ENCODE measurements at places on chromosomes 13 and 19.

DNA sequence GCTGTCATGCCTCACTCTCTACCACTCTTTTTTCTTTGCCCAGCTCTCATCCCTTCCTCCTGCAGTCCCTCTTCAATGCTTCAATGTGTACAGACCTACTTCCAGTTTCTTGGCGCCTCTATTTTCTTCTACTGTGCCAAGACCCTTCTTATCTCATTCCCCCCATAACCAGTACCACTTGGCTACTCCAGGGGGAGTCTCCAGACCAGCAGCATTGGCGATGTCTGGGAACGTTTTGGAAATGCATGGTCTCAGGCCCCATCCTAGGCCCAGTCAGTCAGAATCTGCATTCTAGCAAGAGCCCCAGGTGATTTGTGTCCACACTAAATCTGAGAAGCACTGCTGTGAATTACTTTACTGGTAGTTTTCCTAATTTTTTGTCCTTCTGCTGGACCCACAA is 198.2 kb downstream of the SLC7A1 start:
- no peak for DNase-seq

DNA sequence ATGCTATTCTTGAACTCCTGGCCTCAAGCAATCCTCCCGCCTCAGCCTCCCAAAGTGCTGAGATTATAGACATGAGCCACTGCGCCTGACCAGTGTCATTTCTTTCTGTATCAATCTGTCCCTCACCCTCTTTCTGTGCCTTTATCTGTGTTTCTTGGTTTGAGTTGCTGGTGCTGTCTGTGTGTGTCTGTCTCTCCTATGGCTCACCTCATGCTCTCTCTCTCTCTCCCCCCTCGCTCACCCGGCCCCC is 9.9 kb downstream of the IRF2BP1 start:
- no peak for DNase-seq

DNA sequence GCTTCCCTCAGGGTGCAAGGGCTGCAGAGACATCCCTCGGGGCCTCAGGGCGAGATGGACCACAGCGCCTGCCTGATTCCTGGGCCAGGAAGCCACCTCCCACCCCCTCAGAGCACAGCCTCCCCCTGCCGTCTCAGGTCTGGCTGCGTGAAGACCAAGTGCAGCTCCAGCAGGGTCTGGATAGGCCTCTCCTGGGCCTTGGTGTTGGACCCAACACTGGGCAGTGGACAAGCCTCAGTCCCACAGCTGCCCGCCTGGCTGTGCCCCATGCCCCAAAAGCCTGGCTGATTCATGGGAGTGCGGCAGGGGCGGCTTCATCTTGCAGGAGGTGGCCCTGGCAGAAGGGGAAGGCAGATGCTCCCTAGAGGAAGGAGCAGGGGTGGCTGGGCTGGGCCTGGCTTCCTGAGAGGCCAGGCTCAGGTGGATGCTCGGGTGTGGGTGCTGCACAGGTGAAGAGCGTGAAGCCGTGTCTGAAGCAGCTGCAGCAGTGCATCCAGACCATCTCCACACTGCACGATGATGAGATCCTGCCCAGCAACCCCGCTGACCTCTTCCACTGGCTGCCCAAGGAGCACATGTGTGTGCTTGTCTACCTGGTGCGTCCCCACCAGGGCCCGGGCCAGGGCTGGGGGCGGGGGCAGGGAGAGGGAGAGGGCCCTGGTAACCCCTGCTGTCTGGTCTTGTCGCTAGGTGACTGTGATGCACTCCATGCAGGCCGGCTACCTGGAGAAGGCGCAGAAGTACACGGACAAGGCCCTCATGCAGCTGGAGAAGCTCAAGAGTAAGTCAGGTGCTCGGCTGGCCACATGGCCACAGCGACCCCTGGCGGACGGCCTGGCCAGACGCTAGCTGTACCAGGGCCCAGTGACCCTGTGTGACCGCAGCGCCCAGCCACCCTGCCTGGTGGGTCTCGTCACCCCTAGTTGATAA is 21.7 kb downstream of the MAU2 start:
- DNase-seq = peak; percentile 64

DNA sequence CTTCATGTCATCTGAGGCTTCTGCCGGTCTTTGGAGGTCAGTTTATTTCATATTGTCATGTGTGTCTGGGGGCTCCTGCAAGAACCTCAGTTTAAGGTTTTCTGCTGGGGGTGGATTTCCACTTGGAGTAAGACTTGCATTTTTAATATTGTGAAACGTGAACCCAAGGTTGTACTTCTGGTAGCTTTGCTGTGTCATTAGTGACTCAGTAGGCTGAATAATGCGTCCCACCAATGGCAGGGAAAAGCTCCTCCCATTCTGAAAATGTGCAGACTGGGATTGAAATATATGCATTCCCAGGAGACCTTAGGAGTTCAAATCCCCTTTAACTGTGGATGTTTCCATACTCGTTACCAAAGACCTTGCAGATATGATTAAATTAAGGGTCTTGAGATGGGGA is 46.2 kb downstream of the ING1 start:
- DNase-seq = peak; percentile 42

DNA sequence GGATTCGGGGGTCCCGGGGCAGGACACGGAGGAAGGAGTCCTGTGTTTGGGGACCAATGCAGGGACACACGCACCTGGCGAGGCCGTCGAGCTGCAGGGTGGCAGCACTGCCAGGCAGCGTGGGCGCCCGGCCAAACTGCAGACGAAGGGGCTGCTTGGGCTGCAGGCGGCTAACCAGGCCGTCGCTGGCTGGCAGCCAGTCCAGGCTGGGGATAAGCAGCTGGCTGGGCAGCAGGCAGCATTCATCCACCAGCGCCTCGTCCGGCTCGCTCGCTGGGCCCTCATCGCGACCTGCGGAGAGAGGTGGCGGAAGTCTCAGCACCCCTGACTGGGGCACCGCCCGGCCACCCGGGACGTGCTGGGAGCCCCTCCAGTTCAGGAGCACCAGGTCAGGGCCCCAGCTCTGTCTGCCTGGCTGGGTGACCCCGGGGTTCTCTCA is 11.5 kb downstream of the CFD start:
- no peak for DNase-seq

DNA sequence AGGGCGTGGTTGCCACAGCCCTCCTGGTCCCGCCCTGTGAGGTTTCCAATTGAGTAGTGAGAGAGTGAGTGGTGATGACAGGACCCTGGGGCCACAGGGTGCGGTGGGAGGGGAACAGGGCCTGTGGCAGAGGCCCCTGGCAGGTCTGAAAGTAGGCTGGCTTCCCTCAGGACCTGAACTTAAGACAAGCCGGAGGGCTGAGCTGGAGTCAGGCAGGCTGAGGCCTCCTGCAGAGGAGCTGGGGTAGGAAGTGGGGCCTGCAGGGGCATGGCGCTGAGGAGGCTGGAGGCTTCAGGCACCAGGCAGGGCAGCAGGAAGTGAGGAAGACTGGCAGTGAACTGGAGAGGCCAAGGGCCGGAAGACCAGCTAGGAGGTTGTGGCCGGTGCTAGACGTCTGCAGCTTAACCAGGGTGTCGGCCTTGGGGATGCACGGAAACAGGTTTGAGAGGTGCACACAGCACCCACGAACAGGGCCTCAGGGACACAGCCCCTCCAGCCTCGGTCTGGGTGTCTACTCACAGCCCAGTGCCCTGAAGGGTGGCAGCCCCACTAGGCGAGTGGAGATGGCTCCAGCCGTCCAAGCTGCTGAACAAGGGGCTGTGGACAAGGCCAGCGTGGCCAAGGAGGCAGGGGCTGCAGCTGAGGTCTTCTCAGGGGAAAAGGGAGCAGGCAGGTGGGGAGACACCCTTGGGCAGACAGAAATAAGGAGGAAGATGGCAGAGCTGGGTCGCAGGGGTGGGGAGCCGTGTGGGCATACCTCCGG is 17.8 kb downstream of the POP4 start:
- no peak for DNase-seq

- DNase-seq = no peak
Observed at GRCh38 chr13:27654816-27655215, 33.1 kb downstream of the POLR1D start.

DNA sequence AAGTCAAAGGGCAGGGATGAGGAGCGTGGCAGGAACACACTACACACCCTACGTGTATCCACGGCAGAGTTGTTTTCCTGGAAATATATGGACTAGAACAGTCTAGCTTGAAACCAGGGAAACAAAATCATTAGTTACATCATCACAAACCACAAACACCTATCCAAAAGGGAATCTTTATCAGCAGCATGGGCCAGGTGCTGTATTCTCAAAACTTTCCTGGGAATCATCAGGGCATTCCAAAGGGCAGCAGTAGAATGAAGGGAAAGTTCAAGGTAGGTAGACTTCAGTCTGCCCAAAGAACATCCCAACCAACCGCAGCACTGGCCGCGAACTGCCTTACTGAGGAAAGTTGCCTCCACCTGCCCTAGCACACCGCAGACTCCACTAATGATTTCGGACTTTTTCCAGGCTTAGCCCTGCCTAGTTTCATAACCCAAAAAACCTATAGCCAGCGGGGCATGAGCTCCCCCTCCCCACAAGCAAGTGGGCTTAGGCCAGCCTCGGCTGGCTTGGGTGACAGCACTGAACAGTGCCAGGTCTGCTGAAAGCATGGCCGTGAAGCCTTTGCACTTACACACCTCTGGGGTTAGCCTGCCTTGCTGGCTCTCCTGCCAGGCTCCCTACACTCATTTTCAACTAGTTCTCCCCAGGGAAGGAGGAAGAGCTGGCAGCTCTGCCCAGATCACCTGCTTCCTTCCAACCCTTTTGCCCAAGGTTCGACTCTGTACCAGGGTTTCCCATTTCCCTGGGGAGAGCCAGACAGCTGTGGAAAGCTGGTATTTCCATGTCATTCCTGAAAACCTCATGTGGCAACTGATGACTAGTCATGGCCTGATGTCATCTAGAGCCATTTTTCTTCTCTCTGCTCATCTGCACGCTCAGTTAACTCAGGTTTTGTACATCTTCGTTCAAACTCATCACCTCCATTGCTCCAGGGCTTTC is 77.3 kb upstream of the UBAC2 start:
- no peak for DNase-seq

- no peak for DNase-seq
Observed at GRCh38 chr19:35059006-35059798, 17.7 kb downstream of the HPN start.

GRCh38 chr19:15212711-15213110 is 11.9 kb upstream of the NOTCH3 start:
- DNase-seq = no peak

DNA sequence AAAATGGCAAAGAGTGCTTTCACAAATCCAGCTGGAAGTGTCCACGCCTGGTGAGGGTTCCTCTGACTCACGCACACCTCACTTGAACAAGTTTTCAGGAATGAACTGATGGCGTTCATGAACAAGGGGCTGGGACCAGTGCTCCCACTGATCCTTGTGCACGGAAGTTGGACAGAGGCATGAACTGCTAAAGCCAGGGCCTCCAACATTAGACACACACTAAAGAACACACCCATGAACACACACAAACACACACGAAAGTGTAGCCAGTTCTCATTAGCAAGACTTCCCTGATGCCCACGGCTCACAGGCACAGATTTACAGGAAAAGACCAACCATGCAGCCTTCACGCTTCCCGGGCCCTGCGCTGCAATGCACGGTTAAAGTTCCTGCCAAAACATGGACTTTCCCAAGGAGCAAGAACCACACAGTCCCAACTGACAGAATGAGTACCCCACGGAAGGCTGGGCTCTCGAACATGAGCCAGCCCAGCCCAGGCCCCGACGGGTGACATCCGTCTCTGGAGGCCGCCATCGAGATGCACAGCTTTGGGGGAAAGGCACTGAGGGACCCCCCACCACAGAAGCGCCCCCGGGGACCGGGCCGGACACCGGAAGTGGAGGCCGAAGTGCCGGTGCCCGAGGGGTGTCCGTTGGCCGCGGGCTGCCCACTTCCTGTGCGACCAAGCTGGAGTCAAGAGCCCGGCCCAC is 808 bp downstream of the DNMT1 start:
- peak; percentile 74 for DNase-seq

DNA sequence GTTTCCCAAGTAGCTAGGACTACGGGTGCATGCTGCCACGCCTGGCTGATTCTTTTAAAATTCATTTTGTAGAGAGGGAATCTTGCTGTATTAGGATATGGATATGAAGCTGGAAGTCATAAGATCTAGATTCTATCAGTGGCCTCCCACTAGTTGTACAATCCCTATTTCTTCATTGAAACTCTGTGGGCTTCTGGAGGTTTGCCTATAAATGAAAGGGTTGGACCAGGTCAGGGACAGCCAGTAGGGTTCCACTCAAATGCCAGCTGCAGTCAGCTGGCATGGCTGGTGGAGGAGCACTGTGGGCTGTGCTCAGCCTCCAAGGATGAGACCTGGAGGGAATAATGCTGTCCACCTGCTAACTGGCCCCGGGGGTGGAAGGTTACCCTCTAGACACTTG is 110.2 kb upstream of the GJB6 start:
- DNase-seq = no peak

- DNase-seq = no peak
Observed at GRCh38 chr19:45218426-45218825, 26.8 kb downstream of the EXOC3L2 start.

GRCh38 chr19:16548956-16549355 is 6.7 kb upstream of the CHERP start:
- DNase-seq = peak; percentile 36

GRCh38 chr19:42287017-42287826 is 14.7 kb upstream of the PRR19 start:
- no peak for DNase-seq

- peak; percentile 75 for DNase-seq
Observed at GRCh38 chr19:56142087-56142787, 1.1 kb downstream of the ZNF444 start.

GRCh38 chr19:46624958-46625661 is at the start of gene PTGIR:
TSS of gene PTGIR (minus strand) at chr19:46625089. CDS start at chr19:46624225, 864 bp downstream.
- no peak for DNase-seq

GRCh38 chr13:50303963-50304721 is 288.9 kb downstream of the KCNRG start:
- no peak for DNase-seq

GRCh38 chr19:4068047-4068966 is 1.6 kb upstream of the ZBTB7A start:
- DNase-seq = no peak

- peak; percentile 84 for DNase-seq
Observed at GRCh38 chr19:13051557-13052165, 51.0 kb downstream of the LYL1 start.

- DNase-seq = no peak
Observed at GRCh38 chr19:37963190-37963936, 56.4 kb downstream of the SIPA1L3 start.

DNA sequence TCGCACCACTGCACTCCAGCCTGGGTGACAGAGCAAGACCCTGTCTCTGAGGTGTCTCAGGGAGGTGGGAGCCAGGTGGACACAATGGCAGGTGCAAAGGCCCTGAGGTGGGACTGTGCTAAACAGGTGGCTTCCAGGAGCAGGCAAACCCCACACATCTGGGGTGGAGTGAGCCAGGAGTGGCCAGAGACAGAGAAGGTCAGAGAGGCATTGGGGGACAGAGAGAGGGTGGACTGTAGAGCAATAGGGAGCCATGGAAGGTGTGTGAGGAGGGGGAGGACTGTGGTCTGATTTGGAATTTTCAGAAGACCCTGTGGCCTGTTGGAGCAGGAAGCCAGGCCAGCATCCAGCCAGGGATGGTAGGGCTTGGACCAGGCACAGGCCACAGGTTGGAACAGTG is 4.7 kb downstream of the MEF2B start:
- no peak for DNase-seq

DNA sequence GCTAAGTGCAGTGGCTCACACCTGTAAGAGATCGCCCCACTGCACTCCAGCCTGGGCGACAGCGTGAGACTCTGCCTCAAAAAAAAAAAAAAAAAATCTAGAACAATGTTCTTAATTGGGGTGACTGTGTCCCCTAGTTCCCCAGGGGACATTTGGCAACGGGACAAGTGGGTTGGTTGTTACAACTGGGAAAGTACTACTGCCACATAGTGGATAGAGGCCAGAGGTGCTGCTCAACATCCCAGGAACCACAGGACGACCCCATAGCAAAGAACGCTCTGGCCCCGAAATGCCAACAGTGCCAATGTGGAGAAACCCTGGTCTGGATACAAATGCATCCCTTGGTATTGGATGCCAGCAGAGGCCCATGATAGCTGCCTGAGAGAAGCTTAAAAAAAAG is 11.8 kb downstream of the NLRP12 start:
- DNase-seq = peak; percentile 24

Data from PC-3 (cell line).